ENCODE measurements at places on chromosomes 1 and 21. TPM values are rescaled to one million over a fixed set of nuclear protein-coding genes. Genes with fewer than 3 reads are reported as not detected.

The C1QB gene
- total RNA-seq, result not detected

The HSD3B1 gene
- not detected for total RNA-seq

The COL9A2 gene
- 0.17 TPM for total RNA-seq

The TP73 gene
- total RNA-seq, result 0.98 TPM

The CYYR1 gene
- total RNA-seq, result not detected

The SYPL2 gene
- total RNA-seq, result 0.17 TPM

The HES5 gene
- total RNA-seq, result not detected

The MYOG gene
- not detected for total RNA-seq

The HEATR1 gene
- total RNA-seq, result 20.0 TPM

The GBP2 gene
- 0.96 TPM for total RNA-seq

The SPATA45 gene
- total RNA-seq, result 0.42 TPM
